NCI-H1694 treated with DMSO at 0.1 percent for 48 hours (cell line): ENCODE measurements at places on chromosomes 1 and 21.
A peak's percentile ranks its signal among the peaks of the same experiment; 100 is the strongest.

DNA sequence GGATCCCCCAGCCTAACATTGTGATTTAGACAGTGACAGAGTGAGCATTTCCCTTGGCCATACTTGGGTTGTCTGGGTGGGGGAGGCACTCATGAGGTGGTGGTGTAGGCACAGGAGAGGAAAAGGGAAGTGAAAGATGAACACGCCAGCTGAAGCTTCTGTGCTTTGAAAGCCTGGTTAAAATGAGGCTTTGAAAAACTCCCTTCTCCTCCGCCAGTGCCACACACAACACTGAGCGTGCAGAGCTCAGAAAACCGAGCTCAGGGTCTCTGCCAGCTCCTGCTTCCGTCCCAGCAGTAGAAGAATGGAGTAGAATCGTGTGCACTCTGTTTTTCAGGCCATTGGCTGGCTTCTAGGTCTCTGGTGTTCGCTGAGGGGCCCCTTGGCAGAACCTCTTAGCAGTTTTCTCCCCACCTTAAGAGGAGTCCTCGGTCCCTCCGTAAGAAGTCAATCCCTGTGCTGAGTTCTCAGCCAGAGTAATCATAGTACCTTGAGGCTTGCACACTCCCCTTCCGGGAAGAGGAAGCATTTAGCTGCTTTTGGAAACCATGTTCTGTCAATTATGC is 12.9 kb downstream of the PLEKHM2 start:
- DNase-seq: no peak

DNA sequence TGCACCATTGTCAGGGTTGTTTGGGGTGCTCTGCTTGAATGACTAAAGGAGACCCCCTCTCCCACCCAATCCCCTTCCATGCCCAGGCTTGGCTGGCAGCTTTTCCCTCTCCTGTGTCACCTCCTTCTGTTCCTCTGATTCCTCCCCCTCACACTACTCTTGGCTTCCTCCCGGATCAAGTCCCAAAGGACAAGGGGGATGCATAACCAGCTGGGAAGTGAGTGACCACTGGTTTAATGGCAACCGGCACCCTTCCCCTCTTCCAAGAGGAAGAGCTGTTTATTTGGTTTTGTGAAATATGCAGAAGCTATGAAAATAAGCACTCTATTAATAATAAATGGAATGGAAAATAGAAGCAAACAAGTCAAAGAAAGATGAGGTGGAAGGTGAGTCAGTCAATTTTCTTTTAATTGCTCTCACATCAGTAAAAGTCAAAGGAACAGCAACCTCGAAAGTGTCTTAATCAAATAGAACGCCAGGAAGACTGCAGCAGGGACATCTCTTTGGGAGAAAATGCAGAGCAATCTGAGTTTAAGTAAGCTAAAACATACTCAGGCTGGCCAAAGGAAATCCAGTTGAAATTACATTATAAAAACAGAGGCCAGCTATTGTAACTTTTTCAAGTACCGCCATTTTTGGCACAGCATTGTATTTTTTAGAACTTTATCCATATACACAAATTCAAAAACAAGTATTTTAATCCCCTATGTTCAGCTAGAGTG is 322.5 kb downstream of the SIPA1L2 start:
- no peak for DNase-seq

- peak; percentile 4 for DNase-seq
Measured at GRCh38 chr1:119611701-119612113, 36.4 kb downstream of the ZNF697 start.

DNA sequence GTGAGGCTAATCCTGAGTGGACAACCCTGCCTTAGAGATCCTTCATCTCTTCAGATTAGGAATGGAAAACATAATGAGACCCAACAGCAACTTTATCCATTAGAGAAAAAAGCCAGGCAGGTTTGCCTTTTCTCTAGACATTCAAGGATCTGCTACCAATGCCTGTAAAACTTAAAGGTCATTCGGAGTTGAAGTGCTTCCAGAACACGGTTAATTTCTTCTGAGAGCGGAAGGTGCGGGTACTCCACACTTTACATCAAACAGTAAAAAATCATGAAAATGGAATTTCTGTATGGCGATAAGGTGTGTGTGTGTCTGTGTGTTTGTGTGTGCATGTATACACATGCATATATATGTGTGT is 65.2 kb upstream of the PRKACB start:
- no peak for DNase-seq

- DNase-seq: no peak
Measured at GRCh38 chr1:164785841-164786534, 227.0 kb downstream of the PBX1 start.

DNA sequence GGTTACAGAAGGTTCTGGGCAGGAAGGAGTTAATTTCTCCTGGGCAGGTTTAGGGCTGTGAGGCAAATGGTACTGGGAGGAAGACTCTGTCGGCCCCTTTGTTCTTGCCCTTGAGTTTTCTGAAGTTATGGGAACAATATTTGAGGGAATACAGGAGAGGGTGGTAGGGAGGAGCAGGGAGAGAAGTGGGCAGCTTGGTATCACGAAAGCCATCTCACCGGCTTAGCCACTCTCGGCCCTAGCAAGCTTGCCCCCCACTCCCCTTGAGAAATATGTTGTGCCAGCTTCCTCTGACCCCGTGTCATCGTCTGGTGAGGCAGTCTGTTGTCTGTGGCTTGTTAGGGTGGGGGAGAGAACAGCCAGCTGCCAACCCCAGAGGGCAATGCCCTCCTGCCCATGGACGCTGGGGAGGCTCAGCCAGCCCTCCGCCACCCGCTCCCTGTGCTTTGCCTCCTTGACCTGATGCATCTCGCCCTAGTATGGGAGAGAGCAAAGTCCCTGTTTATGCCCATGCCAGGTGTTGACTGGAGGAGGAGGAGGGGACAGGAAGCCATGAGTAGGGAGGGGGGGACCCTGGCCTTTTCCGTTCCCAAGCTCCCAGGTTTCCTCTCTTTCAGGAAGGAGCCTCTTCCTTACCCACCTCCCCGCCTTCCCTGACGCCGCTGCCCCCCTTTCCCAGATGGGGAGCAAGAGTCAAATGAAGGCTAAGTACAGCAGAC is 1.2 kb downstream of the EFNA1 start:
- DNase-seq: no peak

GRCh38 chr1:202811296-202812175 is 782 bp downstream of the PCAT6 start:
- DNase-seq: no peak

- DNase-seq: no peak
Measured at GRCh38 chr1:38693031-38693430, 166.5 kb downstream of the RRAGC start.

GRCh38 chr1:45299981-45300668 is 26.6 kb upstream of the HPDL start:
- peak; percentile 85 for DNase-seq

DNA sequence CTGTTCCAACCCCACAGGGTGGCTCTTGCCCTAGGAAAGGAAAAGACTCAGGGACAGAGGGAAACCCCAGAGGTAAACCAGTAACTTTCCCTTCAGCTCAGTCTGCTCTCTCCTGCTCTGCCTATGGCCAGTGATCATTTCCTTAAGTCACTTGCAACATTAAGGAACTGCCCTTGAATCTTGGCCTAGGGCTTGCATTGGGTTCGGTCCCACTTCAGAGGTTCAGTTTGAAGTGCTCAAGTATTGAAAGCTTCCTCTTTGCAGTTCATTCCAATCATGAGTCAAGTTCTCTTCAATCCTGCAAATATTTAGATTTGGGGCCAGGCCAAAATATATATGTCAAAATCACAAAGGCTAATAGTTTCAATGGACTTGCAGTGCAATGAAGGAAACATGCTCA is 97.7 kb upstream of the IRF2BP2 start:
- no peak for DNase-seq

GRCh38 chr21:41250519-41250918 is 66.1 kb upstream of the FAM3B start:
- no peak for DNase-seq

GRCh38 chr1:209455661-209456358 is 127.7 kb upstream of the CAMK1G start:
- DNase-seq: no peak

DNA sequence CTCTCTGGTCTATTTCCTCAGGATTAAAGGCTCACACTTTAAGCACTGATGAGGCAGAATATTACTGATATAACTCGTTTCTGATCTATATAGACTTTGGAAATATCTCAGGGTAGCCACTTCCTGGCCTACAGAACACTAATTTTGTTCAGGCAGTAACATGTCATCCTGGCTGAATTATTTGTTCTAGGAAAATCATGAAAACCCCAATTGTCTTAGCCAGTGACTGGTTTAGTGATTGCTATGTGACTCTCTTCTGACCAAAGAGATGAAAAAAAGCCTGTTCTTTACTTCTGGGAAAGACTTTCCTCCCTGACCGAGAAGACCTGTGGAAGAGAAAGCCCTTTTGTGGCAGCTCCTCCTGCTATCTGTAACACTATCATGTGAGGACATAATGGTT is 453.7 kb downstream of the SETD4 start:
- no peak for DNase-seq

DNA sequence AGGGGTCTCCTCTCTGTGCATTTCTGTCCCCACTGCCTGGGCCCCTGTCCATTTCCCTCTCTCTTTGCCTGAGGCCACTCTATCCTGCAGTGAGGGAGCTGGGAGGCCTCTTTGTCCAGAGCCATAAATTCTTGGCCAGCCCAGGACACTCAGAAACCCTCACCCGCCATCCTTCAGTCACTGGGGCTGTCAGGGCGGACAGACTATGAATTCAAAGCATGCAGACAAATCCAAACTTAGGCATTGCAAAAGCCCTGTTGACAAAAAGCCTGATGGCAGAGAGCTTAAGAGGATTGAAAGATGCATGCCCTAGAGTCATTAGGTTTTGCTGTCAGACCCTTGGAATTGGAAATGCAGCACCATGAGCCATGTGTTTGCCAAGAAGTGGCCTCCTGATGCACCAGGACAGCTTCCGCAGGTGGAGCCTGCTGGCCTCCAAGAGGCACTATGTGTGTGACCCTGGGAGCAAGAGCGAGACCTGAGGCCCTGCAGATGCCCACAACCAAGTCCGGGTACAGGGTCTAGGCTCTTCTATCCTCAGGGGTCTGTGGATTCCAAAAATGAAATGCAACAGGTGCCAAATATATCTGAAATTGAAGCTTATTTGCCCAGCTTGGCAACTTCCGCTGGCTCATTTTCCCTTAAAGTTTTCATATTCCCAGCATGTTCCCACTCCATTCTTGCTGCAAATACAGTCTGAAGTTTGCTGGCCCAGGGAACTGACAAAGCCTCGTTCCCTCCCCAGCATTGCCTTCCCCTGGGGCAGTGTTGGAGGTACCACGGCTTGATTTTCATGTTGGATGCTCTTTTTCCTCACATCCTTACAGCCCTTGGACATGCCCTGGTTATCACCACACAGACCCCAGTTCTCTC is 177.9 kb downstream of the PGBD5 start:
- DNase-seq: no peak

GRCh38 chr1:54989968-54990810 is 8.5 kb upstream of the BSND start:
- no peak for DNase-seq

DNA sequence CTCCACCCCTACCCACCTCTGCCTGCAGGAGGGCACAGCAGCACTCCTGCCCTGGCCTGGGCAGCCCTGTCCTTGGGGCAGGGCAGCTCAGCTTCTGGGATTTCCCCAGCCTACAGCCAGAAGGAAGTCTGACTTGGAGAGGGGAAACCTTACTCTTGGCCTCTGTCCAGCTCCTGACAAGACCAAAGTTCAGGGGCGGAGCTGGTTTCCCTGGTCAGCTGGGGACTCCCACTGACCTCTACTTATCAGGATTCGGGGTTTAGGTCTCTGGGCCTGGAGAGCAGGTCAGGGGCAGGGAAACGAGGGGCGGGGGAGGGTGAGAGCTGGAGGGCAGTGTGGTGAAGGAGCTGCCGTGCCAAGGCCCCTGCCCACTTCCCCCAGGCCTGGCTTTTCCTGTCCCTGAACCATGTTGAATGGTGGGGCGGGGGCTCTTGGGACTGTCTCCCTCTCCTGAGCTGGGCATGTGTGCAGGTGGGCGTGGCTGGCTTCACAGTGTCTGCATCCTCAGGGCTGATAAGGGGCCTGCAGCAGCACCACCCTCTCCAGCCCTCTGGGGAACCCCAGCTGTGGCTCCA is 16.8 kb upstream of the ETV3 start:
- no peak for DNase-seq
